ENCODE measurements at places on chromosomes 6 and 20.

DNA sequence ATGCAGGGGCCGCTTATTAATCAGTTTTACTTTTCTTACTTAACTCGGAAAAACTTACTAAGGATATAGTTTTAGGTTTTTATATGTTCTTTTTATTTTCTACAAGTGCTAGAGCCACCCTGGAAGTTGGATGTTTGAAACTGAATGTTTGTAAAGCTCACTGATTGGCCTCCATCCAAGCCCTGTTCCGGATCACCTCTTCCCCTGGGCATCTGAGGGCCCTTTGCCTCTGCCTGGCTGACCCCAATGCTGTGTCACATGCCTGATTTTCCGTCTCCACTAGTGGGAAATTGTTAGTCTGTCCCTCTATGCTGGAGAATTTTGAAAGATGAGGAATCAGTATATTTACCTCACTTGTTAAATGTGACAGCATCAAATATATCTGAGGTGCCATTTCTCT lies 79.3 kb downstream of the SLC35F1 start:
- H3K4me1 ChIP-seq: no peaks in the 10 kb centered on the region
- H3K4me3 ChIP-seq: no peak overlapping the region
- DNase-seq: no peak
- no peaks in the 10 kb centered on the region for H3K36me3 ChIP-seq
- no peaks in the 10 kb centered on the region for H3K27me3 ChIP-seq

- no peaks in the 10 kb centered on the region for H3K4me1 ChIP-seq
- H3K4me3 ChIP-seq: no peak overlapping the region
- H3K36me3 ChIP-seq: no peaks in the 10 kb centered on the region
- no peak overlapping the region for H3K27ac ChIP-seq
- no peak for DNase-seq
Measured at GRCh38 chr6:128410584-128410983, 109.8 kb downstream of the PTPRK start.

GRCh38 chr6:5729080-5729434 lies 277.7 kb downstream of the NRN1 start:
- H3K4me3 ChIP-seq: no peak overlapping the region
- no peaks in the 10 kb centered on the region for H3K36me3 ChIP-seq
- no peak overlapping the region for H3K27ac ChIP-seq
- no peak for DNase-seq

DNA sequence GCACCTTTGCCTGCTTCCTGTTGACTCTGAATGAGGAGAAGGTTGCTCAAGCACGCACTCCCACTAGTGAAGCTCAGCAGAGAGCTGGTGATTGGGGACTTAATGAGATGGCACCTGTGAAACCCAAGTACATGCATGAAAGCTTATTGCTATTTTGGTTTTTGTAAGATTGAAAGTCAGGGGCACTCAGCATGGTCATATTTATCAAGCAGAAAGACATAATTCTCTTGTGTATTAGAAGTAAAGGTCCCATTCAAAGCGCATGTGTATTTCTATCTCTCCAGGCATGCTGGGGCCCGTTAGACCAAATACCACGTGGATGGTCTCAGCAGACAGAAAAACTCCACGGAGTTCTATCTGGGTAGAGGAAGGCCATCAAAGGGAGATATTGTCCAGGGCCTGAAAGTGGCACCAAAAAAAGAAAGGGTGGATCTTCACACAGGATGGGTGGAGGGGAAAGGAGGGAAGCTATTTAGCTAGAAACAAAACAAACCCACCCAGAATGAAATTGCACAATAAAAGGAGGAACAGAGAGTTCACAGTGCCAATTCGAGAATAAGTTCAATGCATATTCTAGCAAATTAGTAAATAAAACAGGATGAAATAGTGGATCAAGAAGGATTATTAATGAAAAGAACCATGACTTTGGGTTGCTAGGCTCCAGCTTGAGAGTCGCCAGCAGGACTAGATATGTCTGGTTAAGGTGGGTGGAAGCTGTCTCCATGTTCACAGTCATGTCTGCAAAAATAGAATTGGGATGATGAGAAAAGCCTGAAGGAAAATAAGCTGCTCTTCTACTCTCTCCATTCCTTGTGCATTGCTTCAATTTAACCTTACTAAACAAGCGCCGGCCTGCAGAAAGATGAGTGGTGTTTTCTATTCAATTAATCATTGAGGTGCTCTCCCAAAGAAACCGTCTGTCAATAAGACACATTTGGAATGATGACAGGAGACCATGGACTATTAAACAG lies 224.9 kb upstream of the DTNBP1 start:
- peaks cover 7% of the 10 kb centered on the region for H3K4me1 ChIP-seq
- DNase-seq: no peak
- H3K27ac ChIP-seq: no peak overlapping the region
- no peaks in the 10 kb centered on the region for H3K36me3 ChIP-seq

DNA sequence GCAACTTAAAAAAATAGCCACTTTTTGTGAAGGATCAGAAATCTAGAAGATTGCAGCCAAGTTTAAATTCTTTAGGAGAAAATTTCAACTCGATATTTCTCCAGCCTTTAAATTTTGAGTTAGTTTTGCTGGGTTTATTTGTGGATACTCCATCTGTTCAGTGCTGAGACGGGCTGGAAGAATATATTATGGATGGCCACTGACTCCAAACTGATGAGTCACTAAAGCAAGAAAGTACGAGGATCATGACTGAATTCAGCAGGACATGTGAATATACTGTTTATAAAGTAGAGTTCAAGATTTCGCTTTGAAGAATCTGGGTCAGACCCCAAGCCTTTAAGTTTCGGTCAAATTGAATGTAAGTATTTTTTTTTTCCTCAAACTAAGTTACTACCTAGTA lies 199.5 kb downstream of the ADGRB3 start:
- H3K4me1 ChIP-seq: no peaks in the 10 kb centered on the region
- DNase-seq: no peak
- H3K36me3 ChIP-seq: no peaks in the 10 kb centered on the region
- no peak overlapping the region for H3K4me3 ChIP-seq
- H3K27ac ChIP-seq: no peak overlapping the region

DNA sequence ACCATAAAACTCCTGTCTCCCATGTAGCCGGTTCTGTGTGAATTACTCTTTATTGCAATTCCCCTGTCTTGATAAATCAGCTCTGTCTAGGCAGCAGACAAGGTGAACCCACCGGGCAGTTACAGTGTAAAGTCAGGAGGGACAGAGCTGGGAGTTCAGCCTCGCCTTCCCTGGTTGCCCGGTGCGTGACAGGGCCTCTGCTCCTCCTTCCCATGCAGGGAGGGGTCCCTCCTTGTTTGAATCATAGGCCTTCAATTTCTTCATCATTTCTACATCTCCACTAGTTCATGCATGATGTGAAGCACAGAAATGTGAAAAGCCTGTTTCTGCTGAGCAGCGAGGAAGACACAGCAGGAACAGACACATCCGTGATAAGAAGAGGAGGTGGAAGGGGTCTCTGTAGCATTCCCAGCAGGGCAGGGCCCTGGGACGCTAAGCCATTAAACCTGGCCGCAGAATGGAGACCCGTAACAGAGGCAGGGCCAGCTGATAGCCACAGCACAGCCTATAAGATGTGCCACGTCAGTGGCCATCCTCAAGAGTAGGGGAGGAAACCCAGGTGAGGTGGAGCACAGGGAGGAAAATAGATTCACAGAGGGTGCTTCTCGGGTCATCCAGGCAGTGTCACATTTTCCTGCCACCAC lies 106.7 kb upstream of the CST7 start:
- no peak overlapping the region for H3K4me3 ChIP-seq
- no peaks in the 10 kb centered on the region for H3K4me1 ChIP-seq
- no peak for DNase-seq
- no peaks in the 10 kb centered on the region for H3K36me3 ChIP-seq

DNA sequence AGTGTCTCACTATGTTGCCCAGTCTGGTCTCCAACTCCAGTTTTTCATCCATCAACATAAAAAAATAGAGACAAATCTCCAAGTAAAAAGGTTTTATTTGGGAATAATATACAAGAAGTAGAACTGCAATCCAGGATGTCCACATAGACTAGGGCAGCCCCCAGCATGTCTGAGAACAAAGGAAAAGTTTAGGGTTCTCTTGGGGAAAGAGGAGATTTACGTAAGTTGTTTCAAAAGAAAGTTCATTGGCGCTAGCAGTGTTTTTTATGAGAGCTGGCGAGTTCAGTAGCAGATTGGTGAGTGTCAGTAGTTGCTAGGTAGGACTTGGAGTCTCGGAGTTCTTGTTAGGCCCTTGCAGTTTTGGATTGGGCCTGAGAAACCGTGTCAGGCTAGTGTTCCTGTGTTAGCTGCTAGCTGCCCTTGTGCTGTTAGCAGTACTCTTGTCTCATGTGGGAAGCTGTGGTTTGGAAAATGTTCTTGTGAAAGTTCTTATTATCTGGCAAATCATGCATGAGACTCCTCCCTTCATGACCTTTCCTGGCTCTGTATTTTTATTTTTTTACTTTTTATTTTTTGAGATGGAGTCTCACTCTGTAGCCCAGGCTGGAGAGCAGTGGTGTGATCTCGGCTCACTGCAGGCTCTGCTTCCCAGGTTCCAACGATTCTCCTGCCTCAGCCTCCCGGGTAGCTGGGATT lies 24.7 kb downstream of the TTLL9 start:
- H3K27ac ChIP-seq: peak overlapping the region; percentile 51
- H3K4me1 ChIP-seq: no peaks in the 10 kb centered on the region
- peak; percentile 78 for DNase-seq
- no peaks in the 10 kb centered on the region for H3K36me3 ChIP-seq
- no peak overlapping the region for H3K4me3 ChIP-seq

- no peak overlapping the region for H3K27ac ChIP-seq
- no peaks in the 10 kb centered on the region for H3K27me3 ChIP-seq
- no peak for DNase-seq
- H3K36me3 ChIP-seq: no peaks in the 10 kb centered on the region
- H3K4me1 ChIP-seq: no peaks in the 10 kb centered on the region
Measured at GRCh38 chr20:54184904-54185626, 11.3 kb upstream of the CYP24A1 start.

DNA sequence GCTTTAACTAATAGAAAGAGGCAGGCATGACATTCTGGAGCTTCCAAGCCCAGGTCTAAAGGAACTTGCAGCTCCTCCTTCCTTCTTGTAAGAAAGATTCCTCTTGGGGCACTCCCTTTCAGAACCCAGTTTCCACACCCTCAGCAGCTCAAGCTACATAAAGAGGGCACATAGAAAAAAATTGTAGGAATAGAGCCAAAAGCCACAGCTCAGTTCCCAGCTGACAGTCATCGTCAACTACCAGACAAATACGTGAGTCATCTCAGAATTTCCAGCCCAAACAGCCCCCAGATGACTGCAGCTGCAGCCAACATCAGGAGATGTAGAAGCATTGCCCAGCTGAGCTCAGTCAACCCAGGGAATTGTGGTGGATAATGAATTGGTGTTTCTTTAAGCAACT lies 349.8 kb upstream of the ARID1B start:
- H3K36me3 ChIP-seq: no peaks in the 10 kb centered on the region
- H3K4me1 ChIP-seq: no peaks in the 10 kb centered on the region
- no peaks in the 10 kb centered on the region for H3K27me3 ChIP-seq

GRCh38 chr6:170028629-170029345 lies 262.1 kb downstream of the DLL1 start:
- DNase-seq: peak; percentile 48
- peaks cover 13% of the 10 kb centered on the region for H3K4me1 ChIP-seq
- H3K27me3 ChIP-seq: no peaks in the 10 kb centered on the region
- no peak overlapping the region for H3K27ac ChIP-seq
- no peak overlapping the region for H3K4me3 ChIP-seq
- H3K36me3 ChIP-seq: no peaks in the 10 kb centered on the region

- H3K4me1 ChIP-seq: no peaks in the 10 kb centered on the region
- no peaks in the 10 kb centered on the region for H3K36me3 ChIP-seq
- H3K27me3 ChIP-seq: no peaks in the 10 kb centered on the region
- DNase-seq: no peak
- H3K27ac ChIP-seq: no peak overlapping the region
- no peak overlapping the region for H3K4me3 ChIP-seq
Measured at GRCh38 chr6:79277109-79277508, 42.6 kb upstream of the HMGN3 start.

DNA sequence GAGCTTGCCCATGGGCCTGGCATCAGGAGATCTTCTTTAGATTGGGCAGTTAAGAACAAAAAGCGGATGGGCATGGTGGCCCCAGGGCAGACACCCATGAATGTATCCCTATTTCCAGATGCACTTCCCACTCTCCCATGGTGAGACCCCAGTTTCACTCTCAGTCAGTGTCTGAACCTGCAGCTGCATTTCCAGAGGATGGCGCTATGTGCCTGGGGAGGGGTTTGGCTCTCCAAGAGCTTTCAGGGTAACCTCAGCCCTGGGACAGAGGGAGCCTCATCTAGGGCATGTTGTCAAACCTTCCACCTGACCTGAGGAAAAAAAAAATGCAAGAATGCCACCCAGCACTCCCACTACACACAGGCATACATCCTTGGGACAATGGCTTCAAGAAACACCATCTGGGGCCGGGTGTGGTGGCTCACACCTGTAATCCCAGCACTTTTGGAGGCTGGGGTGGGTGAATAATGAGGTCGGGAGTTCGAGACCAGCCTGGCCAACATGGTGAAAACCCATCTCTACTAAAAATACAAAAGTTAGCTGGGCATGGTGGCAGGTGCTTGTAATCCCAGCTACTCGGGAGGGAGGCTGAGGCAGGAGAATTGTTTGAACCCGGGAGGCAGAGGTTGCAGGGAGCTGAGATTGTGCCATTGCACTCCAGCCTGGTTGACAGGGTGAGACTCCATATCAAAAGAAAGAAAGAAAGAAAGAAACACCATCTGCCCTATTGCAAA lies 1.9 kb downstream of the CST9L start:
- no peaks in the 10 kb centered on the region for H3K27me3 ChIP-seq
- DNase-seq: no peak
- H3K27ac ChIP-seq: no peak overlapping the region
- no peak overlapping the region for H3K4me3 ChIP-seq

DNA sequence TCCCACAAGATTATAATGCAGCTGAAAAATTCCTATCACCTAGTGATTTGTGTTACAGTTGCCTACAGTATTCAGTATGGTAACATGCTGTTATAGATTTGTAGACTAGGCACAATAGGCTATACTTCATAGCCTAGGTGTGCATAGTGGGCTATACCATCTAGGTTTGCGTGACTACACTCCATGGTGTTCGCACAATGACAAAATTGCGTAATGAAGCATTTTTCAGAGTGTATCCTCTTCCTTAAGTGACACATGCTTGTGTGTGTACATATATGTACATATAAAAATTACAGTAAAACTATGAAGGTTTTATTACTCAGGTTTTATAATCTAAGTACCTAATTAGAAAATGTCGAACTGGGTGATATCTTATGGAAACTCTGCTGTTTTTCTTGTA lies 133.0 kb downstream of the FARS2 start:
- H3K27ac ChIP-seq: no peak overlapping the region
- DNase-seq: no peak
- H3K27me3 ChIP-seq: no peaks in the 10 kb centered on the region
- no peak overlapping the region for H3K4me3 ChIP-seq
- H3K36me3 ChIP-seq: no peaks in the 10 kb centered on the region

- H3K27ac ChIP-seq: no peak overlapping the region
- H3K36me3 ChIP-seq: no peaks in the 10 kb centered on the region
- no peaks in the 10 kb centered on the region for H3K4me1 ChIP-seq
- no peaks in the 10 kb centered on the region for H3K27me3 ChIP-seq
Measured at GRCh38 chr20:9500121-9500520, 14.3 kb upstream of the LAMP5 start.

- DNase-seq: no peak
- no peaks in the 10 kb centered on the region for H3K27me3 ChIP-seq
- H3K4me3 ChIP-seq: no peak overlapping the region
- no peaks in the 10 kb centered on the region for H3K4me1 ChIP-seq
- H3K36me3 ChIP-seq: no peaks in the 10 kb centered on the region
Measured at GRCh38 chr6:8821981-8822381, 386.6 kb upstream of the SLC35B3 start.

All from right atrium auricular region (tissue), 2 donors.